Stimulated activated CD4-positive, alpha-beta T cell treated with anti-CD3 and anti-CD28 coated beads, Interleukin-1b, Interleukin-23, amount 100 ng/mL, for 1 hour (primary cell): ENCODE measurements at places on chromosomes 3 and 15.

GRCh38 chr3:136657526-136657925 is 94.7 kb downstream of the STAG1 start:
- DNase-seq: no peak

- DNase-seq: no peak
Observed at GRCh38 chr15:91393186-91393585, 293.1 kb downstream of the SV2B start.

GRCh38 chr3:8975081-8976020 is 12.1 kb upstream of the RAD18 start:
- DNase-seq: no peak

DNA sequence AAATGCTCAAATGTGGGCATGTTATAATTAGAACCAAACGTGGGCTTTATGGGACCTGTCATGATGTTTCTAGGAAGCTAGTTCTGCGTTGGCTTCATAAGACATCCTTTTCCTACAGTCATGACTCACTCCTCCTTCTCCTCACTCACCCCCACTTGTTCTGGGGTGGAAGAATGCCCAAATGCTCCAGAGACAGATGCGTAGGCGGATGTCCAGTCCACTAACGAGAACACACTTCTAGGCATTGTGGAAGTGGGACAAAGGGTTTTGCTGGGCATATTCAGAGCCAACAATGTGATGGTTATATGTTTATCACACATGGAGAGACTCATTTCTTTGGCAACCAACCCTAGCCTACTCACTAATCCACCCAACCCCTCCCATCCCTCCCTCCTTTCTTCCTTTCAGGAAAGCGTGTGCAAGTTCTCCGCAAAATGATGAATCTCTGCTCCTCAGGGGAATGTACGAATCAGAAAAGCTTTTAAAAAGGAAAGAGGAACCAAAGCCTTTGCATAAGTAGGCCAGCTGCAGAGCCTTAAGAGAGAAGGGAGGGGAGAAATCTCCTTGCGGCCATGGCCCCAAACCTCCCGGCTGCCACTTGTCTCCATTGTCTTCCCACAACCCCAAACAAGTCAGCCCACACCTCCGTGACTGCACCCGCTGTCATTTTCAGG is 123.0 kb upstream of the SPRED1 start:
- DNase-seq: no peak

DNA sequence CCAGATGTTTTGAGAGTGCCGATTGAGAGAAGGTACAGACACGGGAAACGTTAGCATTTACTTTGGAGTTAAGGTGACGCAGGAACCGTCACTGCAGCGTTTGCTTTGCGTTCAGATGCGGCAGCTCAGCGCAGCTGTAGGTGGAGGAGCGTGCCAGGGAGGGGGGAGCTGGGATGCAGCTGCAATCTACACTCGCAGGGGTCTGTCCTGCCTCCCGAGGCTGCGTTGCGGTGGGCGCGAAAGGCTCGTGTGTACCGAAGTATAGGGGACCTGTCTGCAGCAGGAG is 425 bp upstream of the FYTTD1 start:
- DNase-seq: no peak

- DNase-seq: no peak
Observed at GRCh38 chr3:194930377-194931204, 244.9 kb downstream of the FAM43A start.

- DNase-seq: no peak
Observed at GRCh38 chr15:87986776-87987175, 269.8 kb downstream of the NTRK3 start.

GRCh38 chr3:33006081-33006480 is 54.6 kb downstream of the CCR4 start:
- no peak for DNase-seq

DNA sequence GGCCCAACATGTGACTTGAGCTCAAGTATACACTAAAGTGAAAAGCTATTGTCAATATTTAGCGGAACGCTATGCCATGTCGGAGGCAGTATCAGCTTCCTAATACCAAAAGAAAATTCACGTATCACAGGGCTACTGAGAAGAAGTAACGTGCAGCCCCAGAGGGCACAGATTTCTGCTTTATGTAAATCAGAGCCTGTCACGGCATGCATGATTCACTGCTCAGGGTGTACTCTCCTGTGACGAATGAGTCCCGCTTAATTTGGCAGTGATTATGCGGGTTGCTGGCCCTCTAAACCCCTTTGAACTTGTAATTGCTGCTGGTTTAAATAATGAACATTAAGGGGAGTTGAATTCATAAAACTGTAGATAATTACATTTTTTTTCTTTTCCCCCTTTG is 85.3 kb downstream of the MEIS2 start:
- no peak for DNase-seq

DNA sequence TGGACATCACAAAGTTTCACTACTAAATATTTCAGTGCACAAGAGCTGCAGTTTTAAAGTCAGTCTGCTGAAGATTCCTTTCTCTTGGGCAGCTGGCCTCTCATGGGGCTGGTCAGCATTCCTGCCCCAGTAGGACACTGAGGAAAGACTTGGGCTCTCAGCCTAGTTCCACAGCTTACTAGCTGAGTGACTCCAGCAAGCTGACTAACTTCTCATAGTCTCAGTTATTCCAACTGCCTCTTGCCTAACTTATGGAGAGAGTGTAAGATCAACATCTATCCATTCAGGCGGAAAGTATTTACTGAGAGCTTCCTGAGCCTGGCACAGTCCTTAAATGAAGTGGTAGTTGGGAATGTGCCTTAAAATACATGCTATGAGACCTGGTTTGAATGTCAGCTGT is 27.0 kb downstream of the TM4SF4 start:
- no peak for DNase-seq

GRCh38 chr15:68220967-68221366 is 8.6 kb downstream of the CLN6 start:
- no peak for DNase-seq

DNA sequence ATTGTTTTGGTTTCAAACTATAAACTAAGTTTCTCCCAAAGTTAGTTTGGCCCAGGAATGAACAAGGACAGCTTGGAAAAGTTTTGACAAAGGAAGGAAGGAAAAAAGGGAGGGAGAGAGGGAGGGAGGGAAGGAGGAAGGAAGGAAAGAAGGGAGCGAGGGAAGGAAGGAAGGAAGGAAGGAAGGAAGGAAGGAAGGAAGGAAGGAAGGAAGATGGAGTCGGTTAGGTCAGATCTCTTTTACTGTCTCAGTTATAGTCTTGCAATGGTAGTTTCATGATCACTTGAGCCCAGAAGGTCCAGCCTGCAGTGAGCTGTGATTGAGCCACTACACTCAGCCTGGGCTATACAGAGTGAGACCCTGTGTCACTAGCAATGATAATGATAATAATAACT is 12.3 kb upstream of the UBXN7 start:
- DNase-seq: no peak

GRCh38 chr3:24299806-24300626 is 194.6 kb downstream of the THRB start:
- no peak for DNase-seq
